ENCODE measurements at places on chromosomes 2 and 18. TPM values are rescaled to one million over a fixed set of nuclear protein-coding genes. Genes with fewer than 3 reads are reported as not detected.

Gene HOXD13
- total RNA-seq, result not detected

Gene DSG2
- 0.43 TPM for total RNA-seq

DNA sequence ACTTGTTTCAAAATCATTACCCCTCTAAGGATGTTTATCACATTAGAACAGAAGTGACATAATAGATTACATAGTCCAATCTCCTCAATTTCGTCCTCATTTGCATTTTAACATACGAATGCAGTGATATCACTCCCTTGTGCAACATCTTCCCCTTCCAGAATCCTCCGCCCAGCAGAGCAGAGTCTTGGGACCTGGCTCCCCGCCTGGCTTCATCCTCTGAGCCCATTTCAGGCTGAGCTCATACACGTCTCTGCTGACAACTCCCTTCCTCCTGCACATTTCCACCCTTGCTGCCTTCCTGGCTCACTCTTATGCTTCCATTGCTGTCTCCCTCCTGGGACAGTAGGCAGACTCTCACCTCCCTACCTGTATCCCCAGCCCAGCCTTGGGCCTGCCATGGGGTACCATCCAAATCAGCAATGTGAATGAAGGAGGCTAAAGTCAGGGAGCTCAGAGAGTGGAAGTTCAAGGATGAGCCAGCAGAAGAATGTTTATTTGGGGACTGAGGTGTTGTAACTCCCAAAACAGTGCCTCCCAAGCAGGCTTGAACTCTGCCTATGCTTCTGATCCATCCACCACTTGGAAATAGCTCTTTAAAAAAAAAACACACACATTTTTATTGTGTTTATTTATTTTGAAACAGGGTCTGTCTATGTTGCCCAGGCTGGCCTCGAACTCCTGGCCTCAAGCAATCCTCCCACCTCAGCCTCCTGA, 165.2 kb downstream of the TMEM200C start:
- no peak for DNase-seq

DNA sequence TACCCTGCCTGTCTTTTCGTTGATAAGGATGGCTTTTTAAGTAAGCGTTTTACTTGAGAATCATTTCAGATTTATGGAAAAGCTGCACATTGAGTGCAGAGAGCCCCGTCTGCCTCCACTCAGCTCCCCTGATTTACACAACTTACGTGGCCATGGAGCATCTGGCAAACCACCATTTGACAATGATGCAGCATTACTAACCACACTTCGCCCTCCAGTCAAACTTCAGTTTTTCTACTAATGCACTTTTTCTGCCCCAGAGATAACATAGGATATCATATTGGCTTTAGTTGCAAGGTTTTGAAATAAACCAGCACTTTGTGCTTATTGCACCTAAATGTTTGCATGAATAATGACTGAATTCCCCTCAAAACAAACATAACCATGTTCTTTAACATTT, 165.1 kb upstream of the TPO start:
- no peak for DNase-seq

DNA sequence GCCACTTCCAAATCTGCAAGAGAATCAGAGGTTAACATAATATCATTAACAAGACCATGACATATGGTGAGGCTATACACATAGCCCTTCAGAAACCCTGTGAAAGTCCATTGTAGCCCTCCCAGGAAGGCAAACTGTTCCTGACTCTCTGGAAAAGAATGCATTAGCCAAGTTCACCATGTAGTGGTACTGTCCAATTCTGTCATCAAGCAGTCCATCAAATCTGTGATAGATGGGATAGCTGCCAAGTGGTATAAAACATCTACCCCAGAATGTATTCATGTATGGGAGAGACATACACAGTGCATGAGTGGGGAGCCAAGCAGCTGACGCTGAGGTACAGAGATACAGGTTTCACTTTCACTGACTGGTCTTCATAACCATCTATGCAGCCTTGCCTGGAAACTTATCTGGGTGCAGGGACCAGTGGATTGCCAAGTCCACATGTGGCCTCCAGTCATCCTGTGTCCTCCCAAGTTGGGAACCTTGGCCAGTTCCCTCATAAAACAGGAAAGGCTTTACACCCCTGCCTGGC, 281.1 kb downstream of the MBD2 start:
- DNase-seq, result no peak

- no peak for DNase-seq
Measured at GRCh38 chr18:65527879-65528633, 222.8 kb upstream of the CDH7 start.
